ENCODE measurements at places on chromosomes 5 and 9. TPM values are rescaled to one million over a fixed set of nuclear protein-coding genes. Genes with fewer than 3 reads are reported as not detected.

DNA sequence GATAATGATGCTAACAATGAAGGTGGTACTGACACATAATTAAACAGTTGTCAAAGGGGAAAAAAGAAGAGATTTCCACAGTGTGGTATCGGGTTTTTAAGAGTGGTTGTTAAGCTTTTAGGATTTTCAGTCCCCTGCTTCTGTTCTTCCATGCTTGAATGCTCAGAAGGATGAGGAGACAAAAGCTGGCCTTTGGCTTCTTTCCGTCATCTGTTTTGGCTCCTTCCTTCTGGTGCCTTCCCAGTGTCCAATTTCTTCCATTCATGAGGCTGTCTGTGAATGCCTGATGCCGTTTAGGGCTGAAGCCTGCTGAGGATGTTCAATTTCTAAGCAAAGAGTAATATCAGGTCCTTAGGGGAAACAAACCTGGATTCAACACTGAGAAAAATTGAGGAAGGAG is 179.6 kb upstream of the GLRA1 start:
- no peak overlapping the region for H3K27ac ChIP-seq
- no peaks in the 10 kb centered on the region for H3K36me3 ChIP-seq
- no peaks in the 10 kb centered on the region for H3K4me1 ChIP-seq
- H3K4me3 ChIP-seq = no peak overlapping the region
- no peak for DNase-seq
- H3K27me3 ChIP-seq = no peaks in the 10 kb centered on the region

- H3K36me3 ChIP-seq = no peaks in the 10 kb centered on the region
- H3K4me1 ChIP-seq = no peaks in the 10 kb centered on the region
- DNase-seq = no peak
- H3K4me3 ChIP-seq = no peak overlapping the region
- H3K27me3 ChIP-seq = no peaks in the 10 kb centered on the region
- no peak overlapping the region for H3K27ac ChIP-seq
Observed at GRCh38 chr5:167317884-167318283, 973.6 kb upstream of the WWC1 start.

DNA sequence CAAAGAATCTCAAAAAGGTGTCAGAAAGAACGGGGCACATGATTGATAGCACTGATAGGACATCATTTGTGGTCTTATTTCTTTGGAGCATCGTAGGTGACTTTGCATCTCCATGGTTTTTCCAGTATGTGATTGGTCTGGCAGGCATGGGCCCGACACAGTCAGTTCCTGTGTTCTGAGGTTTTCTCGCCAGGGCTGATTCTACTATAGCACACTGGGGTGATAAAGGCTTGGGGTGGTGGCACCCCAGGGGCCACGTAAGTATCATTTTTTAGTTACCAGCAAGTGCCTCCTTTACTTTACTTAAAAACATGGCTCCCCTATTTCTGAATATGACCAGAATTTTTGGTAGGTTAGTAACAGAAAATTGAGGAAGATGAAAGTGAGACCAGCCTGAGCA is 202.7 kb downstream of the RFK start:
- no peaks in the 10 kb centered on the region for H3K4me1 ChIP-seq
- no peak for DNase-seq
- H3K4me3 ChIP-seq = no peak overlapping the region
- no peak overlapping the region for H3K27ac ChIP-seq
- no peaks in the 10 kb centered on the region for H3K27me3 ChIP-seq

DNA sequence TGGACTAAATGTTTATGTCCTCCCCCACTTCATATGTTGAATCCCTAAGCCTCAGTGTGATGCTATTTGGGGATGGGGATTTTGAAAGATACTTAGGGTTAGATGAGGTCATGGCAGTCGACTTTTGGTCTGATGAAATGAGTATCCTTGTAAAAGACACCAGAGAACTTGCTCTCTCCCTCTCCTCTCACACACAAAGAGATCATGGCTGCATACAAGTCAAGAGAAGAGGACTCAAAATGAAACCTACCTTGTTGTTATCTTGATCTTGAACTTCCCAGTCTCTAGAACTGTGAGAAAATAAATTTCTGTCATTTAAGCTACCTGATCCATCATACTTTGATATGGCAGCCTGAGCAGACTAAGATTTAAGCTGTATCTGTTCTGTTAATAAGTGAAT is 144.0 kb upstream of the HAPLN1 start:
- no peak overlapping the region for H3K4me3 ChIP-seq
- DNase-seq = no peak

RFESD gene
- 8.3 TPM for total RNA-seq

PCDHGA5 gene
- 0.06 TPM for total RNA-seq

EGFLAM gene
- not detected for total RNA-seq

ADGRV1 gene
- not detected for total RNA-seq
